Sciatic nerve (tissue), 2 donors: ENCODE measurements at places on chromosomes 3 and 15. TPM values are rescaled to one million over a fixed set of nuclear protein-coding genes. Genes with fewer than 3 reads are reported as not detected.

The SELENOS gene
- total RNA-seq, result 74.4 TPM

The SPINT1 gene
- total RNA-seq, result 4.0 TPM

The VPS8 gene
- total RNA-seq, result 86.4 TPM

The CCR2 gene
- total RNA-seq, result 3.7 TPM
